ENCODE measurements at places on chromosomes 4 and X. TPM values are rescaled to one million over a fixed set of nuclear protein-coding genes. Genes with fewer than 3 reads are reported as not detected.
A peak's percentile ranks its signal among the peaks of the same experiment; 100 is the strongest.

- DNase-seq = no peak
Observed at GRCh38 chr4:137533855-137534254, 1.6 kb upstream of the PCDH18 start.

OTC gene
- not detected for total RNA-seq

GRCh38 chrX:150692831-150693724 is at the start of gene MTMR1:
Gene MTMR1 (plus strand): TSS chrX:150693396. CDS start chrX:150693531, 135 bp downstream.
- peak; percentile 60 for DNase-seq

- no peak for DNase-seq
Observed at GRCh38 chr4:141463678-141464077, 172.7 kb upstream of the IL15 start.

UFSP2 gene
- total RNA-seq = 23.3 TPM

DNA sequence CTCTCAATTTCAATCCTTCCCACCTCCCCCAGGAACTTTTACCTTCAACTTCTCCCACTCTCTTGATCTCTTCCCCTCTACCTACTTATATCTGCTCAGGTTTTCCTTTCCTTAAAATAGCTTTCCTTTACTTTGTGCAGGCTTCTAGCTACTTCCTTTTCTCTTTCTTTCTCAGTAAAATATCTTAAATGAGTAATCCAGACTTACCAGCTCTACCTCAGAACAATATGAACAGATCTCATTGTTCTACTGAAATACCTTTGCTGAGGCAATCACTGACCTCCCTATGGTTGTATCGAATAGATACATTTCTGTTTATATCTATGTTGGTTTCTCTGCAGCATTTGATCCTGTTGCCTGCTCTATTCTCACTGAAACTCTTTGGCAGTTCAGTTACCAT is 86.7 kb upstream of the WDR44 start:
- no peak for DNase-seq
